ENCODE measurements at places on chromosomes 4 and X. TPM values are rescaled to one million over a fixed set of nuclear protein-coding genes. Genes with fewer than 3 reads are reported as not detected.

Gene CT47B1
- total RNA-seq, result not detected

Gene RAP2C
- total RNA-seq, result 22.8 TPM

Gene UTP3
- total RNA-seq, result 18.0 TPM

Gene PPP2R2C
- total RNA-seq, result 0.26 TPM

Gene ZFP92
- total RNA-seq, result 0.39 TPM

Gene VCX3A
- not detected for total RNA-seq

Gene CPLX1
- not detected for total RNA-seq

Gene NLGN4X
- total RNA-seq, result 0.32 TPM
